ENCODE measurements at places on chromosomes 16 and 17.
A peak's percentile ranks its signal among the peaks of the same experiment; 100 is the strongest.

GRCh38 chr16:17246974-17247732, 223.6 kb downstream of the XYLT1 start:
- DNase-seq: no peak
- H3K36me3 ChIP-seq: peaks cover 2% of the 10 kb centered on the region
- H3K4me1 ChIP-seq: peaks cover 19% of the 10 kb centered on the region
- no peak overlapping the region for H3K27ac ChIP-seq

DNA sequence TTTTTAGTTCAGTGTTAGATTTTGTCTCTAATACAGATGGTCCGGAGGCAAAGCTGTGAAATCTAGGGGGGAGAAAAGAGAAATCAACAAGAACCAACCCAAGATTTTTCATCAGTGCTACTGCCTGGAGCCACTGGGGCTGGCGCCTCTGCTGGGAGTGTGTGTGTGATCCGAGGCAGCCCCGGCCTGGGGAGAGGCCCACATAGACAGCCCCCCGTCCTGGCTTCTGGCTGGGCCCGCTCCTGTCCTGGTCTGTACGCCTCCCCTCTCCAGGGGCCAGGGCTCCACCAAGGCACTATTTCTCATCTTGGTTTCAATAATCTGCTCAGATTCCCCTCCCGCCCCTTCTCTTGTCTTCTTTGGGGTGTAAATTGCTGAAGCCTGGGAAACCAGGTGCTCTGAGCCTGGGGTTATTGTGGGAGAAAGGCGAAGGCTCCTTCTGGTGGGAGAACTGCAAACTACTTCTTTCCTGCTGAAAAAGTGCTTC, 7.8 kb downstream of the BAHCC1 start:
- no peak for DNase-seq
- H3K4me1 ChIP-seq: peaks cover 15% of the 10 kb centered on the region
- no peak overlapping the region for H3K27ac ChIP-seq
- H3K36me3 ChIP-seq: peaks cover 3% of the 10 kb centered on the region
- H3K27me3 ChIP-seq: peaks cover 81% of the 10 kb centered on the region

GRCh38 chr17:73404246-73404645, 92.4 kb upstream of the CDC42EP4 start:
- H3K4me3 ChIP-seq: no peak overlapping the region
- H3K27me3 ChIP-seq: no peaks in the 10 kb centered on the region
- DNase-seq: no peak
- no peak overlapping the region for H3K27ac ChIP-seq

- H3K27ac ChIP-seq: peak overlapping the region; percentile 67
- H3K36me3 ChIP-seq: peaks cover 8% of the 10 kb centered on the region
- peak overlapping the region; percentile 88 for H3K4me3 ChIP-seq
- peaks cover 33% of the 10 kb centered on the region for H3K4me1 ChIP-seq
- DNase-seq: peak; percentile 40
Measured at GRCh38 chr17:7437950-7438614, 1.2 kb upstream of the FGF11 start.

GRCh38 chr16:68083861-68084503, 1.2 kb upstream of the NFATC3 start:
- DNase-seq: no peak
- H3K36me3 ChIP-seq: peaks cover 2% of the 10 kb centered on the region
- peaks cover 66% of the 10 kb centered on the region for H3K4me1 ChIP-seq
- peak overlapping the region; percentile 90 for H3K27ac ChIP-seq

DNA sequence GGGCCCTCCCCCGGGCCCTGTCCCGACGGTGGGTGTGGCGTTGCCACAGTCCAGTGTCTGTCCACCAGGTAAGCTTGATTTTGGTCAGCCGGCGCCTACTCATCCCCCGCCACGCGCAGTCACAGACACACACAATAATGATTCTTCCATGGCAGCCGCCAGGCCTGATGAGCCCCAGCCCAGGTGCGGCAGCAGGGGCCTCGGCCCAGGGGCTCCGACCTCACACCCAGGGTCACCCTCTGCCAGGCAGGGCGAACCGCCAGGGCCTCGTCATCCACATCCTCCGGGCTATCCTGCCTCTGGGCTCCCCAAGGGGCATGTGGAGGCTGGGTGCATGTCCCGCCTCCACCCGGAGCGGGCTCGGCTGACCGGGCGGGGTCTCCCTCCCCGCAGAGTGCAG, 7.5 kb downstream of the TPSG1 start:
- H3K4me3 ChIP-seq: no peak overlapping the region
- H3K4me1 ChIP-seq: peaks cover 2% of the 10 kb centered on the region
- H3K27me3 ChIP-seq: no peaks in the 10 kb centered on the region
- DNase-seq: no peak
- no peak overlapping the region for H3K27ac ChIP-seq
- no peaks in the 10 kb centered on the region for H3K36me3 ChIP-seq

DNA sequence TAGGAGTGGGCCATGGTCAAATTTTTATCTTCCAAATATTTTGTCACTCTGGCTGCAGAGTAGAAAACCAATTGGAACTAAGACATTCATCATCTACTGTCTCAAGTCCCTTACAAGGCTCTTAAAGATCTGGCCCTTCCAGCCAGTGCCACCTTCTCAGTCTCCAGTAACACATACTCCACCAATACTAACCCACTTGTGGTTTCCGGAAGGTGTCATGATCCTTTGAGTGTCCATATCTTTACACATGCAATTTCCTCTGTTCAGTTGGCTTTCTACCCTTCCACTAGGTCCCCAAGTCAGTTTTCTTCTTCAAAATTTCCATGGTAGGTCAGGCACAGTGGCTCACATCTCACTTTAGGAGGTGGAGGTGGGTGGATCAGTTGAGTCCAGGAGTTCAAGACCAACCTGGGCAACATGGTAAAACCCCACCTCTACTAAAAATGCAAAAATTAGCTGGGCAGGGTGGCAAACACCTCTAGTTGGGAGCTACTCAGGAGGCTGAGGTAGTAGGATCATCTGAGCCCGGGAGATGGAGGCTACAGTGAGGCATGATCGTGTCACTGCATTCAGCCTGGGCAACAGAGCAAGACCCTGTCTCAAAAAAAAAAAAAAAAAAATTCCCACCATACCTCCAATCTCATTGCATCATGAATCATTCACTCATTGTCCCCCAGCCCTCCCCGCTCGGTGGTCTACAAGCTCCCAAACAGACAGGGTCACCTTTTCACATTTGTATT, 6.0 kb upstream of the GRB2 start:
- H3K4me3 ChIP-seq: peak overlapping the region; percentile 25
- no peak overlapping the region for H3K27ac ChIP-seq
- no peaks in the 10 kb centered on the region for H3K36me3 ChIP-seq
- DNase-seq: no peak

DNA sequence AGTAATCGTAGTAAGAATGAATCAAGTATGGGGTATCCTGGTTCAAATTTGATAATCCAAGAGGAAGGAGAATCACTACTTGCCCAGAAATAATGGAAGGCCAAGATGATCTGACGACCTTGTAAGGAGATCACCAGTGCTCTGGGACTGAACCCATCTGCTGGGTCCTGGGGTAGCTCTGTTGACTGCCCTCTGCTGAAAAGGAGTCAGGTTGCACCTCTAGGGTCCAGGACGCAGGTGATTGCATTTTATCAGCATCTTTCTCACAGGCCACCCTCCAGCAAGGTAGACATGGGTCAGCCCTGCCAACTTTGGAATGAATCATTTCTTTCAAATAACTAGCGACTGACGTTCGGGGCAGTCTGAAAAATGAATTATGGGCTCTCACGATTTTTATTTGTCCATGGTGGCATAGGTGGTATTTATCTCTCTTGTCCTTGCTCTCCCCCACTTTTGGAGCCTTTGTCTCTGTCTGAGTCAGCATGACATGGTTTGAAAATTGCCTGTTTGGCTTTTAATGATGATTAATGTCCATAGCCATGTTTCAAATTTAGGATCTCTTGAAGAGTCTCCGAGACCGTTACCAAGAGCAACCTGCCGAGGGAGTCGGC, 163.7 kb downstream of the MSI2 start:
- H3K27ac ChIP-seq: no peak overlapping the region
- no peak overlapping the region for H3K4me3 ChIP-seq
- H3K4me1 ChIP-seq: peaks cover 27% of the 10 kb centered on the region
- H3K36me3 ChIP-seq: no peaks in the 10 kb centered on the region
- H3K27me3 ChIP-seq: no peaks in the 10 kb centered on the region

GRCh38 chr16:89315791-89316581, 98.5 kb downstream of the ZNF778 start:
- DNase-seq: peak; percentile 50
- peak overlapping the region; percentile 92 for H3K4me3 ChIP-seq
- H3K27ac ChIP-seq: peak overlapping the region; percentile 99
- H3K36me3 ChIP-seq: peaks cover 2% of the 10 kb centered on the region
- H3K27me3 ChIP-seq: no peaks in the 10 kb centered on the region
- peaks cover 76% of the 10 kb centered on the region for H3K4me1 ChIP-seq

GRCh38 chr17:77684803-77685798, 273.4 kb upstream of the TNRC6C start:
- peaks cover 2% of the 10 kb centered on the region for H3K36me3 ChIP-seq
- H3K27me3 ChIP-seq: no peaks in the 10 kb centered on the region
- DNase-seq: no peak
- no peak overlapping the region for H3K4me3 ChIP-seq
- no peak overlapping the region for H3K27ac ChIP-seq
- H3K4me1 ChIP-seq: peaks cover 2% of the 10 kb centered on the region

DNA sequence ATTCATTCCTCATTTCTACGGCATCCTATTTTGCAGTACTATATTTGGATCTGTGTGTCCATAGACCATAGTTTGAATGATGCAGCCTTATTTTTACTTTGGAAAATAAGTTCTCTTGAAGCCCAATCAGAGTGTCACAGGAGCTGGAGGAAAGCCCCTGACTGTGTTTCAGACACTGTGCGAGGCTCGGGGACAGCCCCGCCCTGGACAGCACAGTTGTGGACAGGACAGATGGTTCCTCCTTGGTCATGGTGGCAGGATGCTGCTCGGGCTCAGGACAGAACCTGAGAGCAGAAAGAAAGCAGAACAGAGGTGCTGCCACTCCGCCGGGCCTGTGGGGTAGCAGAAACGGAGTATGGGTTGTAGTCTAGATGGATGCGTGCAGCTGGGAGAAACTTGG, 22.9 kb downstream of the BANP start:
- H3K36me3 ChIP-seq: peaks cover 11% of the 10 kb centered on the region
- no peaks in the 10 kb centered on the region for H3K27me3 ChIP-seq
- H3K27ac ChIP-seq: peak overlapping the region; percentile 73
- no peak for DNase-seq

DNA sequence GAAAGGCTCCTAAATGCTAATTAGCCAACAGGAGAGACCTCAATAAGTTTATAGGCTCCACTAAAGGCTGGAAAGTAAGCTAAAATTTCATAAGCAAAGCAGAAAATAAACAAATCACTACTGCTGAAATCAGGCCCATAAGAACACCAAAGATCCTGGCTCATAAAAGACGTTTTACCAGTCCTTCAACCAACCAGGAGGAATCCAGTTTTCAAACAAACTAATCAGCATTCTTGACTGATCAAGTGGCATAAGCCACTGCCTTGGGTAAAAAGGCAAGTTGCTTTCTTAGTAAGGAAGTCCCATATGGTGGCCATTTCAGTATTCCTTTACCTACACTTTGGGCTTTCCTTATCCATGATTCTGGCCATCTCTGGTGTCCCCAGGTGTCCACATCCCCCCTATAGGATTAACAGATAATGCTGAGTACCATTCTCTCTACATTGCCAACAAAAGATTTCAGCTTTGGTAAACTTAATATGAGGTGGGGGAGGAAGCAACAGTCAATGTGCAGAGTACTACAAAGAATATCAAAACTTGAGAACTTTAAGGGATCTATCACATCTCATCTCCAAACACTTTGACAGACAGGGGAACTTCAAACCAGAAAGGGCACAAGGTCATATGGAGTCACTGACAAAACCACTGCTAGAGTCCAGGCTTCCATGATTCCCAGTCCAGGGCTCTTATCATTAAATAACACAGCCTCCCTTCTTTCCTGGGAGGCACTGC, 1.3 kb downstream of the TOM1L2 start:
- H3K4me3 ChIP-seq: peak overlapping the region; percentile 86
- no peaks in the 10 kb centered on the region for H3K36me3 ChIP-seq
- peak overlapping the region; percentile 77 for H3K27ac ChIP-seq
- peaks cover 58% of the 10 kb centered on the region for H3K4me1 ChIP-seq
- no peak for DNase-seq

DNA sequence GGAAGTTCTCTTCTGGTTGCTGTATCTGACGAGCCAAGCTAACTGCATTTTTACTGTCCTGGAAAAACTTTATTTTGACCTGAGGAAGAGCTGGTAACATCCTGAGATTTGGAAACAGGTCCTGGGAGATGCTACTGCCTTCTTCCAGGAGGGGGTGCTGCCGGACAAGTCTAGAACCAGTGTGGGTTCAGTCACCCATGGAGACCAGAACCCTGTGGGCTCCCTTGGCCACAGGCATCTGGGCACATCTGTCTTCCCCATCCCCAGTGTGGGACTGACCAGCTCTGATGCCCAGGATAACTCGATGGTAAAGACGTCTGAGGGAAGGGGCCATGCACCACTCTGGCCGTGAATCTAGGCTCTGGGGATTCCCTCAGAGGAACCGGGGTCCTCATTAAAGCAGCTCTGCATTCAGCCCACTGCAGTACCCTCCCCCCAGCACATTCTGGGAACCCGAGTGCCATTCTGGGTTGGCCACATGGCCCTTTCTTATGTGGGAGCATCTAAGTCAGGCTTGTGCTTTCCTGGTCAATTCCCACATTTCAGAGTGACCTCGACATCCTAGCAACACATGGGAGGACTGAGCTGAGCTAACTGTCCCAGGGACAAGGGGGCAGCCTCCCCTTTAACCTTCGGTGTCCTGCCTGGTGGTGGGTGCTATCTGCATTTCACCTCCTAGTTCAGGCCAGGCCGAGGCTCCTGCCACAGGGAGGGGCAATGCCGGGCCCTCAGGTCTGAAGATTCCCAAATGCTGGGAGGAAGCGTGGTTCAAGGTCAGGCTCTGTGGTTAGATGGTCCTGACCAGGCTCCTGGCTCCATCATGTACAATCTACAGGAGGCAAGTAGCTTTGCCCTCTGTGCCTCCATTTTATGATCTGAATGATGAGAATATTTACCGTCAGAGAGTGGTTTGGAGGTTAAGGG, 6.4 kb downstream of the C16orf86 start:
- no peaks in the 10 kb centered on the region for H3K27me3 ChIP-seq
- no peaks in the 10 kb centered on the region for H3K36me3 ChIP-seq
- no peak overlapping the region for H3K27ac ChIP-seq
- DNase-seq: peak; percentile 38

DNA sequence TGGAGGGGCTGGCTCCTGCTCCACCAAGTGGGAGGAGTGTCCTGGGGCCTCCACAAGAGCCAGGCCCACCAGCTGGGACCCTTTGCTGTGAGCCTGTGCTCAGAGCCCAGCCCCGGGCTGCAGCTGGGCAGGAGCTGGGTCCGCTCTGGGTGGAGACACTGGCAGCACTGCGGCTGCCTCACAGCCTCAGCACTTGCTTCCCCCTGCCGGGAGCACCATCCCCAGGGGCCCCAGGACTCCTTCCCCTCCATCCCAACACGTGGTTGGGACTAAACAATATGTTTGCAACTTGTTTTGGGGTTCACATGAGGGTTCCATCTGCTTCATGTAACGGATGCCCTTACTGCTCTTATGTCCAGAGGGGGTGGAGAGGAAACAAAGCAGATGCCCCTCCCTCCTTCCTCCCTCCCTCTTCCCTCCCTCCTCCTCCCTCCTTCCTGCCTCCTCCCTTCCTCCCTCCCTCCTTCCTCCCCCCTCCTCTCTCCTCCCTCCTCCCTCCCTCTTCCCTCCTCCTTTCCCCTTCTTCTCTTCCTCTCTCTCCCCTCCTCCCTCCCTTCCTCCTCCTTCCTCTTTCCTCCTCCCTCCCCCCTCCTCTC, 16.3 kb upstream of the CBFA2T3 start:
- H3K4me1 ChIP-seq: no peaks in the 10 kb centered on the region
- no peak overlapping the region for H3K27ac ChIP-seq

All from T-helper 17 cell (primary cell).